Suppressor macrophage treated with lipopolysaccharide for 1 hour (primary cell): ENCODE measurements at places on chromosomes 16 and 17.

DNA sequence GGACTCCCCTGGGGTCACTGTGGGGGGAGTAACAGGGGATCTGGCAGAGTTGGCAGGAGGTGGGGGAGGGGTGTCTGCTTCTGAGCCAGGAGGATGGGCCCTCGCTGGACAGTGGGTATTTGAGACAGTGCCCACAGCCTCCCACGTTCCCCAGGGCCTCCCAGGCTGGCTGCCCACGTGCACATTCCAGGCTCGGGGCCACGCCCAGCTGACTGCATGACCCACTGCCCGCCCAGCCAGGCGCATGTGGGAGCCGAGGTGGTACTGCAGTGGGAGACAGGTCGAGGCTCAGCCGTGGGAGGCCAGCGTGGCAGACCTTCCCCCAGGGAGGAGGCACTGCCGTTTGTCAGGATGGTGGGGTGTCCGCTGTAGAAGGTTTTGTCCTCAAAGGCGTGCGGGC lies 38.8 kb downstream of the BAHCC1 start:
- no peak for DNase-seq

GRCh38 chr17:82524540-82524939 lies 5.0 kb downstream of the FOXK2 start:
- DNase-seq, result no peak

DNA sequence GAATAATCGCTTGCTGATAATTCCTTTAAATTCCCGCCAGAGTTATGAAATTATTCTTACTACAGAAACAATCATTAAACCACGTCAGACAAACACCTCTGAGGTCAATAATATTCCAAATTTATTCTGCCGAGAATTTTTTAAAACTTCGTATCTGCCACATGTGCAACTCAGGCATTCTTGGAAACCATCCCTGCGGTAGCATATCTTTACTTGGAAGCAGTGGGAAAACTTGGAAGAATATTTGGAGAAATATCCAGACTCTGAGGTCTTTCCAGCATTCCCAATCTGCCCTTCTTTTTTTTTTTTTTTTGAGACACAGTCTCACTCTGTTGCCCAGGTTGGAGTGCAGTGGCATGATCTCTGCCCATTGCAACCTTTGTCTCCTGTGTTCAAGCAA lies 2.0 kb upstream of the CCL11 start:
- DNase-seq, result no peak

DNA sequence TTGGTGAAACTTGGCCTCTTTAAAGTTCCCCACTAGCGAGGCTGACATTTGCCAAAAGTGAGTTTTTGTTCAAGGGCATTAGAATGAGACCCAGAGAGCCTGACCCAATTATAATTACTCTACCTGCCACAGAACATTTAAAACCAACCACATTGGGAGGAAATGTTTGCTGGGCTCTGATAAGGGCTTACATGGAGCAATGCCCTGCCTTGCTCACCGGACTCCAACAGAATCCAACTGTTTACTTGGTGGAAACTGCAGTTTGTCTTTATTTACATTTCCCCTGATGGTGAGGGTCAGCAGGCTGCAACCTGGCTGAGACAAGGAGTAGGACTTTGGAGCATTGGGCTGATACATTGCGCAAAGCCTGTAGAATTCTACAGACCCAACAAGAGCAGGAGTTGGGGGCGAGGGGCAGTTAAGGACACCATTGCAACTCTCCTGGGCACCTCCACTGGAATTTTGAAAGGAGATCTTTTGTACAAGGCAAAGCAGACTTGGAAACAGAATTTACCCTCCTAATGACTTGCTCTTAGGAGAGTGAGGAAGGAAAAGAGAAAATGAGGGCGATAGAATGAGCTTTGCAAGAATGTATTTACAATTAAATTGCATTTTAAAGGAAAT lies 368.6 kb downstream of the SHISA9 start:
- no peak for DNase-seq

DNA sequence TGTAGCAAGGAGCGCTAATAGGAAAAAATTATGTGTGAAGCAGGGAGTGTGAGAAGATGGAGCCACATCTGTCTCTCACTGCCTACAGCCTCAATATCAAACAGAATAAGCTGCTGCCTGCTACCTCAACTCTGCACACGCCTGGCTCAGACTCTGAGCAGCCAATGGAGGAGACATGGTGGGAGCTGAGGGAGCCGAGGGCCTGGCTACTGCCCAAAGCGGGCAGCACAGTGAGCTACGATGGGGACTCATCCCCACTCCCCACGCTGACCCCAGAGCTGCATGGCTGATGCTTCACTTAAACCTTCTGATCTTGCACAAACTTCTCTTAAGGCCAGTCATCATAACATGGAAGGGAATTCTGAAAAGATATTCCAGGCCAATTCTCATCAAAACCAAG lies 11.1 kb upstream of the FLYWCH2 start:
- DNase-seq, result no peak

- no peak for DNase-seq
Observed at GRCh38 chr16:19170043-19170655, 2.1 kb downstream of the SYT17 start.

DNA sequence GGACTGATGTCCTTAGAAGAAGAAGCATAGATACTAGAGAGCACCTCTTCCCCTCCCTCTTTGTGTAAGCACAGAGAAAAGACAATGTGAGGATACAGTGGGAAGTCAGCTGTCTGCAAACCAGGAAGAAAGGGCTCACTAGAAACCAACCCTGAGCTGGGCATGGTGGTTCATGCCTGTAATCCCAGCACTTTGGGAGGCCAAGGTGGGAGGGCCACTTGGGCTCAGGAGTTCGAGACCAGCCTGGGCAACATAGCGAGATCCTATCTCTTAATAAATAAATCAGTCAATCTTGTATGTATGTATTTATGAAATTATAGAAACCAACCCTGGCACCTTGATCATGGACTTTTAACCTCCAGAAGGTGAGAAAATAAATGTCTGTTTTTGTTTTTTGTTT lies 118.3 kb downstream of the NPIPB5 start:
- DNase-seq, result no peak

DNA sequence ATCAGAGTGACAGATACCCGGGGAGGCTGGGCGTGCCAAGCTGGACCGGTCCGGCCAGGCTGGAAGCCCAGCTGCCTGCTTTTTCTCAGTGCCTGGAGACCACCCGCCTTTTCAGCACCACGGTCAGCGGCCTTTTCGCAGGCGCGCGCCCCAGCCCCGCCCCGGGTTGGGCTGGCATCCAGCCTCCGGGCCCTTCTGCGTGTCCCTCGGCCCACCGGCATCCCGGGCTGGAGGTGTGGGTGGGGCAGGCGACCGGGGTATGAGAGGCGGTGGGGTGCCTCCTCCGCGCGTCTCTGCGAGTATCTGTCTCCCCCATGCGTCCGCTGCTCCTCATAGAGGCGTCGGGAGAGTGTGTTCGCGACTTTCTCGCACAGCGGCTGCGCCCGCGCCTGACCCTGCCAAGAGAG lies 102.5 kb downstream of the MRM1 start:
- peak; percentile 78 for DNase-seq

- DNase-seq, result no peak
Observed at GRCh38 chr17:39629494-39629880, 2.7 kb downstream of the PPP1R1B start.

GRCh38 chr17:14161419-14161818 lies 75.2 kb downstream of the CDRT15 start:
- no peak for DNase-seq

- DNase-seq, result no peak
Observed at GRCh38 chr17:70091005-70091568, 16.1 kb downstream of the KCNJ16 start.

DNA sequence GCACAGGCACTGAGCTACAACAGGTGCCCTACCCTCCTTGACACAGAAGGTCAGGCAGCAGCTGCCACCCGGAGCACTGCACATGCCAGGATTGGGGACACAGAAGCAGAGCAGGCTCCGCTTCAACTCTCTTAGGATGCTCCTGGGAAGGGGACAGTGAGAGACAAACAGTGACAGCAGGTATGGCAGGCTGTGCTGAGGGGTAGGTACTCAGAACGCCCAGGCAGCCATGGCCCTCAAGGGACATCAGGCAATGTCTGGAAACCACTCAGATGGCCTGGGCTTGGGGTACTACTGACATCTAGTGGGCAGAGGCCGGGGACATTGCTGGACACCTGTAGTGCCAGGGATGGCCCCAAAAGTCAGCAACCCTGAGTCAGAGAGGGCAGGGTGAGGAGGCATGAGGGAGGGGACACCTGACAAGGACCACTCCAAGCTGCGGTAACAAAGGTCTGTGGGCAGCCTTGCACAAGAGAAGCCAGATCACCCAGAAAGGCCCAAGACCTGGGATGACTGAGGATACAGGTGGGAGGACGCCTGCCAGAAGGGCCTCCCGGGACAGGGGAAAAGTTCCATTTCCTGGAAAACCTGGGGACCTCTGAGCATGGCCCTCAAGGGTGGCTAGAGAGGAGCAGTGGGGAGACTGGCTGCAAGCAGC lies 21.2 kb downstream of the PEMT start:
- peak; percentile 9 for DNase-seq

DNA sequence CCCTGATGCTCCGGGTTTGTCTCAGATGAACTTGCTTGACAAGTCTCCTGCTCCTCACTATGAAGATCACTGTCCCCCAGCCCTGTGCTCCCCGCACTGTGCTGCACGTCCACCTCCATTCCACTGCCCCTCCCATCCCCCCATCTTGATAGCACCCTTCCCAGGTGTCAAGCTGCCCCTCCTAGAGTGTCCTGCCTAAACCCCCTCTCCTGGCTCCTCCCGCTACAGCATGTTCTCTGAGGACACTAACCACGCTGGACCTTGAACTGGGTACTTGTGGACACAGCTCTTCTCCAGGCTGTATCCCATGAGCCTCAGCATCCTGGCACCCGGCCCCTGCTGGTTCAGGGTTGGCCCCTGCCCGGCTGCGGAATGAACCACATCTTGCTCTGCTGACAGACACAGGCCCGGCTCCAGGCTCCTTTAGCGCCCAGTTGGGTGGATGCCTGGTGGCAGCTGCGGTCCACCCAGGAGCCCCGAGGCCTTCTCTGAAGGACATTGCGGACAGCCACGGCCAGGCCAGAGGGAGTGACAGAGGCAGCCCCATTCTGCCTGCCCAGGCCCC lies 18.5 kb downstream of the DEXI start:
- DNase-seq, result no peak

DNA sequence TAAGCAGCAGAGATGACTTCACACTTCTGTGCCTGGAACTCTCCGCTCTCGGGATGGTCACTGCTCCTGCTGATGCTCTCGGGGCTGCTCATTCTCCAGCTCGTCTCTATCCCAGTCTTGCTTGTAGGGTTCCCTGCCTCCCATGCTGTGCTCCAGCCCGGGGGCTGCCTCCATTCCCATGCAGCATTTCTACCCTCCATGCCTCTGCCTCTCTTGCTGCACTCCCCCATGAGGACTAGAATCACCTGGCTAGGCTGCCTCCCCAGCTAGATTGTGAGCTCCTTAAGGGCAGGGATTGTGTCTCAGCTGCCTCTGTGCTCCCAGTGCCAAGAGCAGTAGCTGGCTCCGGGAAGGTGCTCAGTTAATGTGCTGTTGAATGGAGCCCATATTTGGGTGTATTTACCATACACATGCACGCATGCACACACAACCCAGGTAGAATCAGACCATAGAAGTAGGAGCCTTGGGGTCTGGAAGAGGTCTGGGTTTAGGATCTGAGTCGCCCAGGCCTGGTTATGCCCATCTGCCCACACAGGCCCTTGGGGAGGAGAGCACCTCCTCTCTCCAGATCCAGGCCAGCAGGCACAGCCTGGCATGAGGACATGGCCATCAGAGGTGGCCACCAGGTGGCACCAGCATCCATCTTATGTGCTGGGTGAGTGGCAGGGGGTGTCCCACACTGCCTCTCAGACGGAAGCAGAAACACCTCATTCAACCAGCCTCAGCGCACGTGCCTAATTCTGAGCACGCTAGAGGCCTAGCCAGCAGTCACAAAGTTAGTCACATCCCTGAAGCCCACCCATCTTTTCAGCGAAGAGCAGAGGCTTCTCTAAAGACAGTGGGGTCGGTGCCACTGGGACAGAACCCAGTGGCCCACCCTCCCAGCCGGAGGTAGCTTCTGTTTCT lies 9.3 kb downstream of the GIT1 start:
- DNase-seq, result peak; percentile 93

DNA sequence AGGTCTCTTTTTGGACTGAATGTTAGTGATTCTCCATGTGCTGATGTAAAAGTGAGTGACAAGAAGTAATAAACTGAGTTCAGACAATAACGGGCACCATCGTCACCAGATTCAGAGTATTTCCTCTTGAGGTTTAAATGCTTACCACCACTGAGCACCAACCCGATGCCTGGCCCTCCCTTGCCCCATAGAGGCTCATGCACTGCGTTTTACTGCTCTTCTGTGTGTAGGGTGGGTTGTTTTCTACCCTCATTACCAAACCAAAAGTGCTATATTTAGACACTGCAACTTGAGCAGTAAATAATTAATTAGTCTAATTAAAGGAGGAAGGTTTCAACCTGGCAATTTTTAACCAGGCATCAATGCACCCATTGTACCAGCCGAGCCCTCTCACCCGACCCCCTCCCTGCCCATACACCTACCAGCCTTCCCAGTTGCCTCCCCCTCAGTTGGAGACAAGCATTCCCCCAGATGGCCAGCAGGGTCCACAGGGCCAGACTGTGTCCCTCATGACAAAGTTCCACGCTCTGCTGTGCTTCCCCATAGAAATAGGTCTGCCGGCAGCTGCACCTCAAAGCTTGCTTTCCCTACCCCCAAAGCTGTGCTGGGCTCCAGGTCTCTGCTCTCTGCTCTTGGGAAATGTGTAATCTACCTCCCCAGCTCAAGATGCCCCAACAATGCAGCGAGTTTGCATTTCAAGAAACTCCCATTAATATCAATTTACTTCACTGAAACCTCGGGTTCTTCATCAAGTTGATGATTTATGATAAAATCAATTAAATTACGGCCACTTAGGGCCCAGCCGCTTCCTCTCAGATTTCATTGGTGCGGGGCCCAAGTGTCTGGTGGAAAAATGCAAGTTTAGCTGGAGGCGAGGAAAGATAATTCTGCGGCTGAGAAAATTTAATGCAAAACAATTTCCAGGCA lies 16.0 kb downstream of the HOXB4 start:
- no peak for DNase-seq

DNA sequence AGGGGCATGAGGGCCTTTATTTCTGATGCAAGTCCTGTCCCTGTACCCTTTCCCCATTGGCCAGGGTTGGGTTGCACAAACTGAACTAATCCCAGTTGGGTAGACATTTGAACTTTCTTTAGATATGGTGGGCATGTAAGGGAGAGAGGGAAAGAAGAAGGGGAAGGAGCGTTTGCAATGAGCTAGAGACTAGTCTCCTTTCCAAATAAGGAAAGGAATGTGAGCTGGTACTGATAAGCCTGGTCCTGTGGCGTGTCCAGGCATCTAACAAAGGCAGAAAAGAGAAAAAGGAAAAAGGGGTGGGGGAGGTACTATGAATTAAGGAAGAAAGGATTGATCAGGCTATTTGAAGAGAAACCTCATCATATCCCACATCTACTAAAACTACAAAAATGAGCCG lies 20.3 kb downstream of the CHMP6 start:
- DNase-seq, result no peak

- DNase-seq, result no peak
Observed at GRCh38 chr17:42704490-42704836, 22.1 kb downstream of the CNTNAP1 start.

GRCh38 chr16:27967169-27967568 lies 96.3 kb downstream of the GSG1L start:
- DNase-seq, result no peak

GRCh38 chr17:77834170-77835115 lies 124.1 kb upstream of the TNRC6C start:
- DNase-seq, result peak; percentile 95

GRCh38 chr16:70573451-70574121 lies 50.0 kb downstream of the SF3B3 start:
- DNase-seq, result no peak
